ENCODE measurements at places on chromosomes 1 and 21. TPM values are rescaled to one million over a fixed set of nuclear protein-coding genes. Genes with fewer than 3 reads are reported as not detected.

The SLC2A5 gene
- total RNA-seq = 0.26 TPM

DNA sequence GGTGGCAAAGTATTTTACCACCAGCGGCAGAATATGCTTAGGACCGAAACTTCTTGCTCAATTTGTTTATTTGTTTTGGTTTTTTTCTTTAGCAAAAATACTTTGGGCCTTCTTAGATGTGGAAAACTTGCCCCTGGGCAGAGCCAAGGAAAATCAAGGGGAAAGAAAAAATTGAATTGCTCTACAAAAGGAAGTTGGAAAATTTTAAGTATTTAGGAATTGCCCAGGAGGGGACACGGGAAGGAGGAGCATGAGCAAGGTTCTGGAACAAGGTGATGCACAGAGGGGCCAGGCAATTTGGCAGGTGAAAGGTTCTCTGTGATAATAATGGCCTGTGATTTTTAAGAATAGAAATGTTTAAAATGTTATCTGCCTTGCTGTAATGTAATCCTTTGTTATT is 28.6 kb downstream of the SGIP1 start:
- H3K4me1 ChIP-seq = peaks cover 20% of the 10 kb centered on the region
- H3K36me3 ChIP-seq = no peaks in the 10 kb centered on the region

The SV2A gene
- 1.0 TPM for total RNA-seq

The NKAIN1 gene
- total RNA-seq = not detected

DNA sequence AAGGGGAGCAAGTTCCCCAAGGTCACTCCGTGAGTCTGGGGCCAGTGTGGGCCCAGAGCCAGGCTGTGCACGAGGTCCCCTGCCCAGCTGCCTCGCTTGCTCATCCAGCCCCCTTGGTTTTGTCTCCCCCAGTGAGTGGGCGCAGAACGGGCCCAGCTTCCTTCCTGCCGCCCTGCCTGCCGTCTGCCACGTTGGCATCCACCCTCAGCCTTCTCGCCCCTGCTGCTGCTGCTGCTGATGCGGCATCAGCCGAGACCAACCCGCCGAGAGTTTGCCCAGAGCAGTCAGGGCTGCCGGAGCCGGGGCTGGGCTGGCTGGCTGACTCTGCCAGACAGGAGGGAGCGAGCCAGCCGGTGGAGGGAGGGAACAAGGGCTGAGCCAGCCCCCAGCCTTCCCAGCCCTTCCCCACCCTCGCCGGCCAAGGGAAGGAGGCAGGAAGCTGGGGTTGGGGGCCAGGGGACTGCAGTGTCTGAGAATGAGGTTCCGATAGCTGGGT is 31.4 kb upstream of the WASF2 start:
- no peak for DNase-seq
- H3K27ac ChIP-seq = peak overlapping the region; percentile 72
- no peaks in the 10 kb centered on the region for H3K4me1 ChIP-seq

DNA sequence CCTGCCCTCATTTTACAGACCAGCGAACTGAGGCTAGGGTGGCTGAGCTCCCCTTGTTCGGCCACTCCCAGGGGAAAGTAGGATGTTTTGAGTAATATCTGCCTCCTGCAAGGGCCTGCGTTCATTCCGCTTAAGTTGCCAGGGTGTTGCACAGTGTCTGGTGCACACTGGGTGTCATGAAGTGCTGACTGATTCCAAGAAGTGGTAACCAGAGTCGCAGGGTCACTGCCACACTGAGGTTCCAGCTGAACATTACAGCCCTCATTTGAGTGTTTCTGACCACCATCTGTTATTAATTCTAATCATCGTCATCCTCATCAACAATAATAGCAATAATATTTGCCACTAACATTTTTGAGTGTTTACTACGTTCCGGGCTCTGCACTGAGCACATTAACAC is 250.6 kb downstream of the KAZN start:
- no peaks in the 10 kb centered on the region for H3K36me3 ChIP-seq
- H3K4me1 ChIP-seq = no peaks in the 10 kb centered on the region
- H3K27ac ChIP-seq = no peak overlapping the region

DNA sequence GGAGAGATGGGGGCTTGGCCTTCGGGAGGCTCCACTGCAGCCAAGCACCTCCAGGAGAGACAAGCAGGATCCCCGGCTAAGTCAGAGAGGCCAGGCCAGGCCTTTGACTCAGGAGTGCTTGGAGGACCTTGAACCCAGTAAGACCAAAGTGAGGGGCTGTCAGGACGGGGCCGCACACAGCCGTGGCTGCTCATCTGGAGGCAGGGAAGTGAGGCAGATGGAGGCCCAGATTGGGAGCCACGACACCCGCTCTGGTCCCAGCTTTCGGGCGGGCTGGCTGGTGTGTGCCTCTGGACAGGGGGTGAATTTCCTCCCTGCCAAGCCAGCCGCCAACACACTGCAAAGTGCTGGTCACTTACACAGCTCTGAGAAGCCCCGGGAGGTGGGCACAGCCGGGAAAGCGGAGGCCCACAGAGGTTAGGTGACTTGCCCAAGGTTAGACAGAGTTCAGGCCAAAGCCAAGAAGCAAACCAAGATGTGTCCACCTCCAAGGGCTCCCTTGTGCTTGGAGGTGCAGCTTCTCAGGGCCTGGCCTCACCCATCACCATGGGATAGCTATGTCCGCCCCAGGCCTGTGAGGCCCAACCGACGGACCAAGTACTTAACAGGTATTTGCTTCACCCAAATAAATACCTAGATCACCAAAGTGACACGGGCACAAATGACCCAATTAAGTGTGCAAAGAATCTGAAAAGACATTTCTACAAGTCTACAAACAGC is 58.3 kb downstream of the CHD5 start:
- no peak for DNase-seq
- no peak overlapping the region for H3K27ac ChIP-seq
- no peaks in the 10 kb centered on the region for H3K4me1 ChIP-seq

DNA sequence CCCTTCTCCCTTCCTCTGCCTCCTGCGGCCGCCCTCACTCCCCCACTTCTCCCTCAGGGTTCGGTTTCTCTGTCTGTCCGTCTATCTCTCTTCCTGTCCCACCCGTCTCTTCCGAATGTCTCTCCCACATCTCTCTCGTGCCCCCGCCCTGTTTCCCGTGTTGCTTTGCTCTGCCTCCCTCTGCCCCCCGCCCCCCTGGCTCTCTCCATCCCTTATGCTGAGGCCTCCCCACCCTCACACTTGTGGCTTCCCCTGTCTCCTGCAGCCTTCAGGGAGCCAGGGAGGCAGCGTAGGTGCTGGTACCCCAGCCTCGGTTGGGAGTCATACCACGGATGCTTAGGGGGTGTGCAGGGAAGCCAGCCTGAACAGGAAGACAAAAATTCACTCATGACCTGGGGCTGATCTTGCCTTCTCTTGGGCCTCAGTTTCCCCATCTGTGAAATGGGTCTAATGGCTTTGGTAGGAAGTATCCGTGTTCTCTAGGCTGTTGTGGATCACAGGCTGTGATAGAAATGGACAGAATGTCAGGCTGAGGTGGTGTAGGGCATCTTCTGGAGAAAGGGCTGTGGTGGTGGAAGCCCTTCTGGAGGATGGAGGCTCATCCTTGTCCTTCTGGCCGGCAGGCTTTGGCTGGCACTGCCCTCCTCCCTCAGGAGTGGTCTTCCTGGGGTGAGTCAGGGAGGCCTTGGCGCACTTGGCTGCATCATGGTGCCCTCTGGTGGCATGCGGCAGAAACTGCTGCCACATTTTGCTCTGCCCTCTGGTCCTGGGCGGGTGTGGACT is 55.5 kb downstream of the FOXO6 start:
- DNase-seq = no peak
- H3K4me1 ChIP-seq = no peaks in the 10 kb centered on the region
- H3K27ac ChIP-seq = no peak overlapping the region
- H3K36me3 ChIP-seq = no peaks in the 10 kb centered on the region
- no peak overlapping the region for H3K4me3 ChIP-seq
- H3K27me3 ChIP-seq = no peaks in the 10 kb centered on the region

- no peaks in the 10 kb centered on the region for H3K27me3 ChIP-seq
- peaks cover 23% of the 10 kb centered on the region for H3K36me3 ChIP-seq
- DNase-seq = peak; percentile 58
- H3K27ac ChIP-seq = peak overlapping the region; percentile 48
- no peaks in the 10 kb centered on the region for H3K4me1 ChIP-seq
Observed at GRCh38 chr1:27968692-27969091, 8.9 kb downstream of the XKR8 start.

GRCh38 chr1:202291961-202292712 is 49.6 kb downstream of the UBE2T start:
- H3K4me1 ChIP-seq = no peaks in the 10 kb centered on the region
- no peak overlapping the region for H3K4me3 ChIP-seq
- no peak for DNase-seq
- H3K36me3 ChIP-seq = no peaks in the 10 kb centered on the region
- no peaks in the 10 kb centered on the region for H3K27me3 ChIP-seq

DNA sequence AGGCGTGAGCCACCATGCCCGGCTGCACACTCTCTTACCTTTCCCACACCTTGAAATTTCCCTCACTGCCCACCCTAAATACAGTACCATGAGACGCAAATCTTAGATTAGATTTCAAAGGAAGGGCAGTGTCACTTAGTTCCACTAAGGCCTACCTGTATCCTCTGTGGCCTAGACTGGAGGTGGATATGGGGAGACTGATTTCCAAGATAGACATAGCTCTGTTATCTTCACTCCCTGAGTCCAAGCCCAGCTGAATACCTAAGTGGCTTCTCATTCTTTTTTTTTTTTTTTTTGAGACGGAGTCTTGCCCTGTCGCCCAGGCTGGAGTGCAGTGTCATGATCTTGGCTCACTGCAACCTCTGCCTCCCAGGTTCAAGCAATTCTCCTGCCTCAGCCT is 89.0 kb downstream of the SLC16A1 start:
- no peaks in the 10 kb centered on the region for H3K36me3 ChIP-seq
- DNase-seq = no peak
- H3K27ac ChIP-seq = no peak overlapping the region
- no peaks in the 10 kb centered on the region for H3K4me1 ChIP-seq

The C1QA gene
- 37.9 TPM for total RNA-seq

DNA sequence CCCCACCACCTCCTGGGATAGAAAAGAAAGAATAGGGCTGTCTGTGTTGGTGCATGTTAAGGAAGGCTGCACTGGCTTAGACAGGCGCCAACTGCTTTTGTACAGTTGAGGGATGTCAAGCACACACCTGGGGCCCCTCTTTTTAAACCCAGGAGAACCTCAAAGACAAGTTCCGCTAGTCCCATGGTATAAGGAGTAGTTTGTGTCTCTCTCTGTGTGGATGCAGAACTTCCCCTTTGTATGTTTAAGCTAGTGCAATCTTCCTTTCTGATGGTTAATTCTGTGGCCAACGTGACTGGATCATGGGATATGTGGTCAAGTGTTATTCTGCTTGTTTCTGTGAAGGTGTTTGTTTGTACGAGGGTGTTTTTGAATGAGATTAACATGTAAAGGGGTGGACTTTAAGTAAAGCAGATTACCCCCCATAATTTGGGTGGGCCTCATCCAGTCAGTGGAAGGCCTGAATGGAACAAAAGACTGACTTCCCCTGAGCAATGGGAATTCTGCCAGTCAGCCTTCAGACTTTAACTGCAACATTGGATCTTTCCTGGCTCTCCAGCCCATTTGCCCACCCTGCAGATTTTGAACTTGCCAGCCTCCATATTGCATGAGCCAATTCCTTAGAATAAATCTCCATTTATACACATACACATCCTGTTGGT is 9.5 kb upstream of the DUSP10 start:
- no peak overlapping the region for H3K27ac ChIP-seq
- no peaks in the 10 kb centered on the region for H3K27me3 ChIP-seq
- no peaks in the 10 kb centered on the region for H3K36me3 ChIP-seq
- H3K4me3 ChIP-seq = no peak overlapping the region

- H3K27me3 ChIP-seq = no peaks in the 10 kb centered on the region
- H3K4me3 ChIP-seq = no peak overlapping the region
- H3K36me3 ChIP-seq = no peaks in the 10 kb centered on the region
- no peak overlapping the region for H3K27ac ChIP-seq
- DNase-seq = no peak
- no peaks in the 10 kb centered on the region for H3K4me1 ChIP-seq
Observed at GRCh38 chr1:162197041-162197531, 127.6 kb downstream of the NOS1AP start.

DNA sequence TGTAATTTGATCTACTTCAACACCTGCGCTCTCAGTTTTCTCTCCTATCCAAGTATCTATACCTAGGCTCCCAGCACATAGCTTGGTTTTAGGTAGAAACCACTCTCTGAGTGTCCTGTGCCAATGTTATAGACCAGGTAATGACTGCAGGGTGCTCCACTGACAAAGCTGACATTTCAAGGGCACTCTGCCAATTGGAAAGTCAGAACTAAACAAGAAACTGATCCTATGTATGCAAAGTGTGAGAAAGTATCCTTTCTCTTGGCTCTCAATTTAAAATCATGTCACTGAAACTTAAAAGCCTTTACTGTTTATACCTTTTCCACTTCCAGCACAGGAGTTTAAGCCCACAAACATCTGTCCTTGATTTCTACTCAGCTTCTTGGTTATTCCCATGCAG is 45.0 kb upstream of the AIM2 start:
- H3K27ac ChIP-seq = no peak overlapping the region
- H3K36me3 ChIP-seq = no peaks in the 10 kb centered on the region
- no peaks in the 10 kb centered on the region for H3K27me3 ChIP-seq
- DNase-seq = no peak

DNA sequence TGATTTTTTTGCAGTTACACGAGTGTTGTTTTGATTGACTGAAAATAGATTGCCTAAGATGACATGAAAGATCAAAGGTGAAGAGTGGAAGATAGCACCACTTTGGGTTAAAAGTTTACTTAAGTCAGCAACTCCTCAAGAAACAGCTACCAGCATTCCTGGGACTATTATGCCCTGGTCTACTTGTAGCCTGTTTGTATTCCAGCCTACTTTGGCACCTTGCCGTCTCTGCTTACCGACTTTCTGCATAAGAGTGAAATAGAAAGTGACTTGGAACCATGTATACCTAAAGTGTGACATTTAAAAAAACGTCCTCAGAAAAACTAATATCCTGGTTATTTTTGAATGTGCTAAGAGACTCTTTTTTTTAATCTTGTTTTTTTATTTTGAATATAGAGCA is 631.5 kb upstream of the PTBP2 start:
- H3K4me3 ChIP-seq = no peak overlapping the region
- no peak for DNase-seq
- H3K27me3 ChIP-seq = no peaks in the 10 kb centered on the region
- H3K4me1 ChIP-seq = no peaks in the 10 kb centered on the region

- H3K4me3 ChIP-seq = no peak overlapping the region
- H3K36me3 ChIP-seq = peaks cover 55% of the 10 kb centered on the region
- H3K27me3 ChIP-seq = no peaks in the 10 kb centered on the region
- DNase-seq = no peak
Observed at GRCh38 chr1:202578565-202578964, 131.7 kb downstream of the SYT2 start.

- H3K36me3 ChIP-seq = no peaks in the 10 kb centered on the region
- H3K27ac ChIP-seq = no peak overlapping the region
- no peaks in the 10 kb centered on the region for H3K27me3 ChIP-seq
Observed at GRCh38 chr1:181184621-181185020, 96.1 kb downstream of the IER5 start.

DNA sequence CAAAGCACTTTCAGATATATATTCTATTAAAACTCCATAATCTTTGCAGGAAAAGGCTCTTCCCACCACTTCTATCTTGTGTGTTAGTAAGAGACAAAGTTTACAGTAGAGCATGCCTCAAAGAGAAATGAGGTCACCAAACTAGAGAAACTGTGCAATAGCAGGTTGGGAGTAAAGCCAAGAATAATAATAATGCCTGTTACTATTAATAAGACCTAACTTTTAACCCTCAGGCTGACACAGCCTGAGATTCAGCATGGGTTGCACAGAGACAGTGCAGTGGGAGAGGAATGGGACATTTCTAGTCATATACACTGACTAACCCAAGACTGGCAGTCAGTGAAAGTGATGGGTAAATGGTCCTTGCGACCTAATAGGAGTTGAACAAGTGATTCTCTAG is 320.2 kb upstream of the NFIA start:
- no peaks in the 10 kb centered on the region for H3K27me3 ChIP-seq
- H3K27ac ChIP-seq = no peak overlapping the region
- no peaks in the 10 kb centered on the region for H3K4me1 ChIP-seq
